Occipital lobe (tissue), 3 donors: ENCODE measurements at places on chromosomes 1 and 21.

DNA sequence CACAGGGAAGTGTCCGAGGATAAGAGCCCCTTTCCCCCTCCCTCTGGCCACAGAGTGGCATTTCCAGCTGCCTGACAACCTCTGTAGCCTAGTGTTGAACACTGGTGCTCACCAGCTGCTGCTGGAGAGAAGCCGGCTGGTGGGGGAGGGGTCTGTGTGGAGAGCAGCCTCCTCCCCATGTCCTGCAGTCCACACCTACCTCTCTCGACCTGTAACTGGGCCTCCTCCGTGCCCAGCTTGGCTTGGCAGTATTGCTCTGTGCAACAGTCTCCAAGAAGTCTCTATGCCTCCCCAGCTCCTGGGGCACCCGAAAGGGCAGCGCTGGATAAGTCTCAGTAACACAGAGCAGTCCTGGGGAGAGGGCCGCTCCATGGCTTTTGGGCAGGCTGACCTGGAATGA is 17.0 kb downstream of the PAPPA2 start:
- DNase-seq, result no peak

- peak; percentile 79 for DNase-seq
These were observed 24.1 kb downstream of the SLC26A9 start for GRCh38 chr1:205918955-205919746.

- no peak for DNase-seq
These were observed 34.0 kb downstream of the PCSK9 start for GRCh38 chr1:55073187-55073916.

DNA sequence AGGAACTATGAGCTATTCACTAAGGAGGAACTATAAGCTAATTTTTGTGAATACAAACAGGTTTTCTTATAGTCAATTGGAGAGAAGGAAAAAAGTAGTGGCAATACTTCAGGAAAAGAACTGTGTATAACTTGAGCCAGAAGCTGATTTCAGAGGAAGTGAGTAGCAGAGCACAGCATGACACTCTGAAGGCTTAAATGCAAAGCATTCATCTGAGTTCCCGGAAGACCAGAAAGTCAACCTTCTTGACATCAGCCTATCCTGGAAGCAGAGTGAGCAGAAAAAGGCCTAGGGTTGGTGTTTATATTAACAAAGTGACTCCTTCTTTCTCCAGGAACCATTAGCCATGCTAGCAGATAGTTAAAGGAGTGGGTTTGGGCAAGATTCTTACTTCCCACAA is 545.2 kb downstream of the MRPL39 start:
- DNase-seq, result no peak

DNA sequence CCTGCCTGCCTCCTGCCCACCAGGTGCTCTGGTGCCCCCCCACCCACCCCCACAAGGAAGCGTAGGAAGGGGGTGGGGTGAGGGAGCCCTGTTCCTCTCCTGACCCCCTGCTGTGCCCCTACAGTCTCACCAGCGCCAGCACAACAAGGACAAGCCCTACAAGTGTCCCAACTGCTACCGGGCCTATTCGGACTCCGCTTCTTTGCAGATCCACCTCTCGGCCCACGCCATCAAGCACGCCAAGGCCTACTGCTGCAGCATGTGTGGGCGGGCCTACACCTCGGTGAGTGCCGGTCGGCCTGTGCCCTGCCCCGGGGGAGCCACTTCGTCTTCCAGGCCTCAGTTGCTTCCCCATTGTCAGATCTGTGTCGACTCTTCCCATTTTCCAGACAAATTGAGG is 25.9 kb downstream of the A3GALT2 start:
- peak; percentile 49 for DNase-seq

GRCh38 chr1:233540816-233541215 is 73.1 kb upstream of the KCNK1 start:
- DNase-seq, result no peak

- no peak for DNase-seq
These were observed 10.4 kb downstream of the PTGFR start for GRCh38 chr1:78501203-78501602.

DNA sequence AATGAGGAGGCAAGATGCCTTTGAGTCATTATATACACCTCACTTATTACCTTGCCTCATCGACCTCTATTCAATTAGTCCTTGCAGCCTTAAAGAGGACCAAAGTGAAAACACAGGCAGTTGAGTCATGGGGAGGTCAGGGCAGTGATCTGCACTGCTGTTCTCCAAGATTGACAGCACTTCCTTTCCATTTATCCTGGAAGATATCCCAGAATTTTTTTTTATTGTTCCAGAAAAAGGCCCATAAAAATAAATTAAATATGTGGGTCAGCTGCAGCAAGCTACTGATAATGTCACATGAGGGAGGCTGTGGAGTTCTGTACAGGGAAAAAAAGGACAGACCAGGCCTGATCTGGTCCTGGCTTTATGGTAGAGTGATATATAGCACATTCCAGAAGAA is 33.2 kb upstream of the CDC42BPA start:
- no peak for DNase-seq

GRCh38 chr1:59831529-59831928 is 16.8 kb downstream of the HOOK1 start:
- DNase-seq, result no peak

- DNase-seq, result no peak
These were observed 316.3 kb downstream of the KCNH1 start for GRCh38 chr1:210817385-210818275.

DNA sequence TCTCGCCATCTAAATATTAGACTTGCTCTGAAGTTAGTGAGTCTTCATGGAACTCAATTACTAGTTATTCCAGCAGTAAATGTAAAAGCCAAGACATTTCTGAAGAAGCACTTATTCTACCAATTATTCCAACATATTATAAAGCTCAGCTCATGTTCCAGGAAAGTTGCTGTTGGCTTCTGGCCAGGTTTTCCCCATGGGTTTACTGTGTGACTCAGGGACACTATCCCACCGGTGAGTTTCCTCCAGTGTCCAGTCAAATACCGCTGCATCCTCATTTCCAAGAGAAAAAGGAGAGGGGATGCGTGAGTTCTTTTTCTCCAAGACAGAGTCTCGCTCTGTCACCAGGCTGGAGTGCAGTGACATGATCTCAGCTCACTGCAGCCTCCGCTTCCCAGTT is 9.2 kb upstream of the HHIPL2 start:
- DNase-seq, result no peak

GRCh38 chr1:11417162-11417561 is 61.8 kb upstream of the DISP3 start:
- DNase-seq, result no peak

DNA sequence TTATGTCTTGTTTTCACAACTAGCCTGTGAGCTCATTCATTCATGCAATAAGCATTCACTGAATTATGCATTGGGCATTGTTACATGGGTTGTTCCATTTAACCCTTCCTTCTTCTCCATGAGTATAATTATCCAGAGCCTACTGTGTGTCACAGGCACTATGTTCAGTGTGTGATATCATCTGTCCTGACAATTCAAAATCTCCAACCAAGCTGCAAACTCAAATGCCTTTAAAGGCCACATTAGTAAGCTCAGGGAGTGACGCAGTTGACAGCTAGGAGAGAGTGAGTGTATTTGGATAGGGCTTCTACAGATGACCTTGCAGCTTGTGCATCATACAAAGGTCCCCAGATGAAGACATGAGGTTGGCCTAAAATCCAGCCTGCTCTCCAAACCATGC is 289.5 kb downstream of the OMA1 start:
- DNase-seq, result no peak

- no peak for DNase-seq
These were observed 18.0 kb upstream of the PTAFR start for GRCh38 chr1:28194326-28195035.

DNA sequence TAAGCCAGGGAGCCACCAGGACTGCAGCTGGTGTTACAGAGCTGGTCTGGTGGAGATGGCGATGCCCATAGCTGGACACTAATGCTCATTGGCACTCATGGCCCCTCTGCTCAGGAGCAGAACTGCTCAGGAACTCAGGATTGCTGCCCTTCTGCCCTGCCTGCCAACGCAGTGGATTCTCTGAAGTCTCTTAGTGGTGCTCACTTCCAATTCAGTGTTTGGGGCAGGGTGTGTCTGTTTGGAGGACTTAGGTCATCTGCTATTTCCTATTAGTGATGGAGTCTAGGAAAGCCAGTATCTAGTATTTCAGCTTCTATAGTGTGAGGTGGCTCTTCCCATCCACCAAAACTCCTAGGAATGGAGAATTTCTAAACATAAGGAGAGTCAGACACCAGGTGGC is 29.1 kb downstream of the S100A10 start:
- no peak for DNase-seq

GRCh38 chr1:223102797-223103533 is 40.1 kb downstream of the TLR5 start:
- DNase-seq, result no peak

DNA sequence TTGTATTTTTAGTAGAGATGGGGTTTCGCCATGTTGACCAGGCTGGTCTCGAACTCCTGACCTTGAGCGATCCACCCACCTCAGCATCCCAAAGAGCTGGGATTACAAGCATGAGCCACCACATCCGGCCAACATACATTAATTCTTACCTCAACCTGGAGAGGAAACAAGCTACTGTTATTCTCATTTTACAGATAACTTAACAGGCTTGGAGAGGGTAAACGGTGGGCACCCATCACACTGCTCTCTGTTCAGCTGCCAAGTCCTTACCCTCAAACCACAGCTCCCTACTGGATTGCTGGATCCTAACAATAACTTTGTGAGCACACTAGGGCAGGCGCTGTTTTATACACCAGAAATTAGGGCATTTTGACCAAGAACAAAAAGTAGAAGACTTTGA is 93.6 kb upstream of the BARHL2 start:
- no peak for DNase-seq

- no peak for DNase-seq
These were observed 96.3 kb upstream of the GALNT2 start for GRCh38 chr1:229970714-229971113.

DNA sequence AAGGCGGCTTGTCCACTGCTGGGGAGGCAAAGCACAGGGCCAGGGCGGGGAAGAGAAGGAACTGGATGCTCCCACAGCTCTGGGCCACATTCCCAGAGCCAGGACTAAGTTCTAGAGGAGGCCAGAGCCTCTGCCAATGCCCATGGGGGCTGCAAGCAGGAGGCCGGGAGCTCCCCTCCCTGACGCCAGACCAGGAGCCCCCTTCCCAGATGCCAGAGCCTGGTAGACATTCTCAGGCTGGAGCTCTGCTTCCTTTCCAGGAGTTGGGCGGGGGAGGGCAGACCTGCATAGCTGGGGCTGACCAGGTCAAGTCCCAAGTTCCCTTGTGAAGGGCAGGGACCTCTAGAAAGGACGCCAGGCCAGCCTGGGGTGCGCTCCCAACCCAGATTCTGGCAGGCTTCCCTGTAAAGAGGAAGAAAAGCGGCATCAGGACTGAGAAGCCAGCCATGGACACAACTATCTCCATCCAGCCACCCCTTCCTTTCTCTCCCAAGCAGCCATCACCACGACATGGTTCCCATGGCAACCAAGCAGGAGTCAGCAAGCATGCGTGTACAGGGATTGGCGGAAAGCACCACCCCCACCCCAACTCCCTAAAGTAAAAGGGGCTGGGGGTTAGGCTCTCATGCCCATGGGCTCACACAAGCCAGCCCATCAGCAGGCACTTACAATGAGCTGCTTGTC is 13.4 kb downstream of the KIF21B start:
- DNase-seq, result no peak

DNA sequence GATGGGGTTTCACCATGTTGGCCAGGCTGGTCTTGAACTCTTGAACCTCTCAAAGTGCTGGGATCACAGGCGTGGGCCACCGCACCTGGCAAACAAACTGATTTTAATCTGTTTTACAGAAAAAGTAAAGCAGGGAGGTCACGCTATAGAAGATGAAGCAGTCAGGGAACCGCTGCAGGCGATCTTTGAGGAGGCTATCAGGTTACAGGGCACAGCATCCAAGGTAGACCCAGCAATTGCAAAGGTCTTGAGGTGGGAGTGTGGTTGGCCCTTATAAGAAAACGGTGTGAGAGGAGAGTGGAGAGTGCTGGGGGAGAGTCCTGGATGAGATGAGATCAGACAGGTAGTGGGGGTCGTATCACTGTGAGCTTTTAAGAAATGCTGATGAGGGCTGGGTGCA is 2.6 kb upstream of the TMCO4 start:
- no peak for DNase-seq

DNA sequence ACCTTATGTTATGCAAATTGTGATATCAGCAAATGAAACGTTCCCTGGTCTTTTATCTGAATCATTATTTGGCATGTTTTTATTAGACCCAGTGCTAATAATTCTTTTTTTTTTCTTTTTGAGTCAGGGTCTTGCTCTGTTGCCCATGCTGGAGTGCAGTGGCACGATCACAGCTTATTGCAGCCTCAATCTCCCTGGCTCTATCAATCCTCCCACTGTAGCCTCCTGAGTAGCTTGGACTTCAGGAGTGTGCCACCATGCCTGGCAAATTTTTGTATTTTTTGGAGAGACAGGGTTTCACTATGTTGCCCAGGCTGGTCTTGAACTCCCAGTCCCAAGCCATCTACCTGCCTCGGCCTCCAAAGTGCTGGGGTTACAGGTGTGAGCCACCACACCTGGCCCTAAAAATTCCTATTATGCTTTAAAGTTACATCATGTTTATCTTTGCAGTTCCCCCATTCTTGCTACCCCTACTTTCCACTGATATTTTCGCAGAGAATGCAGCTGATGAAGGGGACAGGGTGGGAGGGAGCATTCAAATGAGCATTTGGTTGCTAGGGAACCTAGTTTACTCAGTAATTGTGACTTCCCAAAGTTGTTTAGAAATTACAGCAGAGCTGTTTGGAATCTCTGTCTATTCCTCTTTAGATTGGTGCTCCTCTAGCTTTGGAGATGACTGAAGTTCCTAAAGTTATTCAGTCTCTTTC is 18.4 kb downstream of the C1orf21 start:
- no peak for DNase-seq

DNA sequence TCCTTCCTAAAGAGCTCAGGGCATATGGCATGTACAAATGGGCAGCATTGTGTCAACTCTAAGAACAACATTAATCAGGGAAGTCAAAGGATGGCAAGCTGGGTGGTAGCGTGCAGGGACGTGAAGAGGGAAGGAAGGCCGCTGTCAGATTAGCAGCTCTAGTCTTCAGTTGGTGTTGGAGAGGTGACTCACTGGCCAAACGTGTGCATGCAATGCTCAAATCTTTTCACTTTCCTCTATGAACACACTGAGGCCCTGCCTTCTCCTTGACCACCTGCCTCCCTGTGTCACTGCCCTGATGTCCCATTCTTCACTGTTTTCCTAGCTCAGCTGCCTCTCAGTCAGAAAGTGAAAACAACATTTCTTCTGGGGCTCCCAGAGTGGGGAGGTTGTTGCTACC is 5.9 kb upstream of the PIGR start:
- no peak for DNase-seq

DNA sequence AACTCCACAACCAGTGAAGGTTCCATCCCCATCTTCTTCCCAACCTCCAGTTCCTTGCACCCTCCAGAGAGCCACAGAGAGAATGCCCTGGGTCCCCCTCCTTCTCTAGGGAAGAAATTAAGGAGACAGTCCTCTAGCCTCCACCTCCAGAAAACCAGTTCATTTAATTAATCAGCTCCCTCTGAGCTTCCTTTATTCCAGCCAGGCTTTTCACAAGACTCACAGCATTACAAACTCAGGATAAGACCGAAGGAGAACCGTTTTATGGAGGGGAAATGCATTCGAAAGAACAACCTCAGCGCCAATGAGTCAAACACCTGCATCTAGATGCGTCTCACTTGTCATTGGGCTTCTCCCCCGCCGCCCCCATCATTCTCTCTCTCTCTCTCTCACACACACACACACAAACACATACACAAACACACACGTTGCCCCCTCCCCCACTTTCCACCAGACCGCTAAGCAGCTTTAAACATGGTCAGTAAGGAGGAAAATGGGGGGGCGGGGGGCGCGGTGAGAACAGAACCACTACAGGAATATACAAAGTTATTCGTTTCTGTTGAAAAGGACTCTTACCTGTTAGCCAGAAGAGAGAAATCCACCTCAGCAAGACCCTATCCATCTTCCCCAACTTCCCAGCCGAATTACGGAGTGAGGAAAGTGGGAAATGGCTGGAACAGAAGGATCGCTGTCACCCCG is 544 bp downstream of the ILDR2 start:
- no peak for DNase-seq
